CD8-positive, alpha-beta T cell (primary cell): ENCODE measurements at places on chromosomes 6 and 20.

DNA sequence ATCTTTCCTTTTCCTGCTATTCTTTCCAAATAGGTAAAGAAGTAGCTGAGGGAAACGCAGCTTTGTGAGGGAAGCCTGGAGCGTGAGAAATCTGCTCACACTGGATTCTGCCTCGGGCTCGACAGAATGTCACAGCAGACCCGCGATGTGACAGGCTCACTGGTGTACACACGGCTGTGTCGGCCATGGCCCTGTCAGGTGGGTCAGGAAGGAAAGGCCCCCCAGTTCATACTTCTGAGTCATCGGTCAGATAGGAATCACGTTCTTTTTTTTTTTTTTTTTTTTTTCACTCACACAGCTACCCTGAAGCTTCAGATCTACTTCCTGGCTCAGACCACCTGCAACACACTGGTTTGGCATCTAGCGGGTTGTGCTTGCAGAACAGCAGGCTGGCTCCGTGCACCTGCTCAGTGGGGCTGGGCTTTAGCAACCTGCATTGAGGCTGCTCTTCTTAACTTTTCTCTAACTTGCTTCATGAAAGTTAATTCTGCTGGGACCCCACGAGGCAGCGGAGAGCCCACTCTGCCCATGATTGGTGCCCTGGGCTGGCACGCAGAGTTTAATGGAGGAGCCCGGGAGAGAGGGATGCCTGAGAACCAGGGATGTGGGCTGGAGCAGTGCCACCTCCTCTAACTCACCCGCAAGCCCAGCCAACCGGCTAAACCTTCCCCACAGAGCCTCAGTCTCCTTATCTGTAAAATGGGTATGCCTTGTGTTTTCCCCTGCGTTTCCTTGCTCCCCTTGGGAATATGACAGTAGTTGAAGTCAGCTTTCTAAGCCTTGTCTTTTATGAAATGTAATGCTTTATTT lies 61.5 kb upstream of the FNDC1 start:
- DNase-seq: peak; percentile 64

GRCh38 chr6:113824411-113824810 lies 32.7 kb upstream of the MARCKS start:
- DNase-seq: no peak

GRCh38 chr6:134253681-134254080 lies 64.2 kb downstream of the SGK1 start:
- DNase-seq: no peak

- DNase-seq: no peak
Observed at GRCh38 chr6:79864421-79864820, 82.9 kb downstream of the ELOVL4 start.

- DNase-seq: no peak
Observed at GRCh38 chr6:167828325-167828956, 1.7 kb downstream of the AFDN start.

DNA sequence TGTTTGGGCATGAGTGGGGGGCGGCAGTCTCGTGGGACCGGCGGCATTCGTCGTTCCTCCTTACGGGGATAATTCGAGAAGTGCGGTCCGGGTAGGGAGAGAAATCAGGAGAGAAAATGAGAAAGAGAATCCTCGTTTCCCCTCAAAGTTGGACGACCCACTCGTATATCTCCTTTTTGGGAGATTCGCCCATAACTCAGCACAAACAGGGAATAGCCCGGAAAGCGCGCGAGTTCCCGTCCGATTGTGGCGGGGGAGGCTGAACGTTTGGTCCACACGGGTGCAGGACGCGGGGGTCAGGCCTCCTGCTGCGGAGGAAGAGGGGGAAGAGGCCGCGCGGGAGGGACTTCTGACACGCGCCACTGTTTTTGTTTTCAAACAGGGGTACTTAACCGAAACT lies 42.4 kb downstream of the POPDC3 start:
- no peak for DNase-seq

GRCh38 chr6:91720324-91720723 lies 1133.5 kb upstream of the MAP3K7 start:
- no peak for DNase-seq

- DNase-seq: no peak
Observed at GRCh38 chr20:57308451-57309271, 20.9 kb upstream of the SPO11 start.
